ENCODE measurements at places on chromosomes 5 and 9.

GRCh38 chr5:32312197-32312594, 543 bp downstream of the MTMR12 start:
- DNase-seq, result peak; percentile 68

DNA sequence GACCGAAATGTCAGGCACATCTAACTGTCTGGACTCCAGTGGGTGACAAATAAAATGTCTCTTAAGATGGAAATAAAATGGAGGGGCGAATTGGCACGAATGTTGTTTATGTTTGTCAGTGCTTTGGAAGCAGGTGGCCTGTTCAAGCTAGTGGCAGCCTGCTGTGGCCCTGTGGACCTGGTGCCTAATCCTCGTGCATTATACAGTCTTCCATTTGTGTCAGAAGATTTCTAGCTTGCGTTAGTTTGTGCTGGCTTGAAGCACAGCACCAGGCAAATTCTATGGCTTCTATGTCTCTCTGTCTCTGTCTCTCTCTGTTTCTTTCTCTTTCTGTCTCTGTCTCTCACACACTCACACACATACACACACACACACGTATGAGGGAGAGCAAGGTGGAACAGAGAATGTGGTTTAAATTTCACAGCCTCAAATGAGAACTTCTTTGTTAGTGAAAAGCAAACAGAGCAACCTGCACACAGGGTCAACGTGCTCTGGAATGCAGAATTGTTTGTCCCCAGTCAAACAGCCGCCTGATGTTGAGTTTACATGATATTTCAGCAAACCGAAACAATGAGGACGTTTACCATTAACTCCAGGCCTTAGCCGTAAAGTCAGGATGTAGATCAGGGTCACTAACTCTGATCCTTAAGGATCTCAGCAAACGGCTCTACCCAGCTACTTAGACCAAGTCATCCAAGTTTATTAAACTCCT, 39.0 kb upstream of the CD180 start:
- DNase-seq, result no peak

DNA sequence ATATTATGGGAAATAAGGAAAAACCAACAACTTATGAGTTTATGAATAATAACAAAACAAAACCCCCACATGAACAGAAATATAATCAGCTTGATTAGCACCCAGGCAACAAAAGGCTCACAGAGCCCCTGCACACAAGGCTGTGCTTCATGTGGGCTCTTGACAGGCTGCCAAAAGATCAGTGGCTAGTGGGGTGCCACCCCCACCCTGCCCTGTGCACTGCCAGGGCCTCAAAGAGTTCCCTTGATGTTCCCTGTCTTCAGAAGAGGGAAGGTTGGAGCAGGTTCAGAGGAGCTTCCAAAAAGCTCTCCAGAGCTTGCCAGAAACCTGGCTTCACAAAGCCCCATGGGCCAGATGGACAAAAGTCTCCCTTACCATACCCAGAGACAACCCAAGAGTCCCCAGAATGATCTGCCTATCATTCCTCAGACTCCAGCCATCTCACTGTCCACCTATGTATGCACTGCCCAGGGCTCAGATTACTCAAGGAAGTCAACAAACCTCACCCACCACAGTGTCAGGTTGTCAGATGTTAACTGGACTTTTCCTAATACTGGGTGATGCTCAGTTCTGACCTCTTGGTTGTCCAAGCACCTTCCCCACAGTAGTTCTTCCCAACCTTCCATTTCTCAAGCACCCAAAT, 87.5 kb downstream of the SIL1 start:
- no peak for DNase-seq

- DNase-seq, result no peak
Measured at GRCh38 chr5:29939988-29940387, 1253.5 kb upstream of the CDH6 start.

DNA sequence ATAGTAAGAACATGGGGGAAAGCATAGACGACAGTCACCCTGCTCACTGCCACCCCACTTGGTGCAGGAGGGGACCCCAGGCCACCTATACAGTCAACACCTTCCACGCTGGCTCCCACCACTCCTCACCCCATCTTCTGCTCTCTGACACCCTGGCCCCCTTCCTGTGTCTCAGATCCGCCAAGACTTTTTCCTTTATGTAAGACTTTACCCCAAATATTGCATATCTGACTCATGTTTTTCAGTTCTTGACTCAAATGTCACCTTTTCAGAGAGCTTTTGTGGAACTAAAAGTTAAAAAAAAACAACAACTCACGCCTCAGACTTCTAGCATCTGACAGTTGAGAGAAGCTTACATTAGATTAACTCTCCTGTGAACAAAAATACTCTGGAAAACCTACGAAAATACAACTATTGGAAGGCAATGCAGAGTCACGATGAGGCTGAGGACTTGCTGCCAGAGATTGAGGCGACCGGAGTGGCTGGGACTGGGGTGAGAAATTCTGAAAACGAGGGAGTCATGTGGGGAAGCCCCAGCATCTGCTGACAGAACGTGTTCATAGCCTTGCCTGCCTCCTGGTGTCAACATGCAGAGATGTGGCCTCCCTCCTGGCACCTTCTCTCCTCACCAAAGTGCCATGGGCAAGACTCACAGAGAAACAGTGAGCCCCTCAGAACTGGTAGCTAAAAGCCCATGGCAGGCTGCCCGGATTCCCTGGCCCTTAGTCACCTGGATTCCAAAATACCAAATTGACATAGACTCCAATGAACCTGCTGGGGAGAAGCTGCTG, 22.4 kb upstream of the FCN2 start:
- no peak for DNase-seq

GRCh38 chr9:71975833-71976232, 64.4 kb downstream of the C9orf85 start:
- DNase-seq, result no peak

DNA sequence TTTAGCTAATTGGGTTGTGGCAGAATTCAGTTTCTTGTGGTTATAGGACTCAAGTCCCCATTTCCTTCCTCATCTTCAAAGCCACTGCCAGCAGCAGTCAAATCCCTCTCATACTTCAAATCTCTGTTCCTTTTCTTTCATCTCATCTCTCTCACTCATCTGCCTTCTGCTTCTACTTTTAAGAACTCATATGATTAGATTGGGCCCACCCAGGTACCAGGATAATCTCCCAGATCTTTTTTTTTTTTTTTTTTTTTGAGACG, 8.0 kb upstream of the REEP5 start:
- DNase-seq, result no peak

DNA sequence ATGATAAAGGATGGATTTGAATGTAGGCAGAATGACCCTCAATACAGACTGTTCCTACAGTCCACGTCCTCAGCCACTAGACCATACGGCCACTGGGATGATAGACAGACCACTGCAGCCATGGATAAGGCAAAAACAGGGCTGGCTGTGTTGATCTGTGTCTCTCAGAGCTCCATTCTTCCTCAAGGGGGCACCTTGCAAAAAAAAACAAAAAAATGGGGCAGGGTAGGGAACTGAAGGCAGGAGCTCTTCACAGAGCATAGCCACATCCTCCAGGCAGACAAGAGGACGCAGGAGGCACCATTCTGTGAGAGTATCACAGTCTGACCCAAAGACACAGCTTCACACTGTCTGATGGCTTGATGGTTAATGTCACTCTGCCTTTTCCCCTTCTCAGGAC, 61.2 kb upstream of the GABRP start:
- peak; percentile 56 for DNase-seq

GRCh38 chr9:125437771-125438221, 176.2 kb downstream of the GAPVD1 start:
- DNase-seq, result no peak

Measured in GM23338 (cell line).